ENCODE measurements at places on chromosomes 6 and 20.

- no peak for DNase-seq
Observed at GRCh38 chr6:20919677-20920385, 385.6 kb downstream of the CDKAL1 start.

DNA sequence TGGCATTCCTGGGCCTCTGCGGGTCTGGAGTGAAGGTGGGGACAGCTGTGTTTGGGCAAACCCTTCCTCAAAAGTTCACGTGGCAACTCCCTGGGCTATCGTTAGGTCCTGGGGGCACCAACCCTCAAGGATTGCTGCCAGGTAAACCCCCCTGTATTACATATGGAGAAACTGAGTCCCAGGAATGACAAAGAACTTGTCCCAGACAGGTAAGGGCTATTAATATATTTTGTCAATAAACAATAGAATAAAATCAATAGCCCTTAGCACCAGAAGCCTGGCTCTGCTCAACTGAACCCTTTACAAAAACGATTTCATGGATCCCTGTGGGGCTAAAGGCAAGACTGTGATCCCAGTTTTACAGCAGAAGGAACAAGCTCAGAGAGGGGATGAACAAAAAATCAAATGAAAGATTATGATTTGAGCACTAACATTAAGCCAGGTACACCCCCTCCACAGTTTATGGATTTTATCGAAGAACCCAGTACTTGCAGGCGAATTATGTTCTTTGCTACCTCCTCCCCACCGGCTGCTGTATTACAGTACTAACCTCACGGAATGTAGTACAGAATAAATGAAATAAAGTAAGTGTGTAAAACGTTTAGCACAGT, 2.7 kb downstream of the ID1 start:
- DNase-seq = peak; percentile 79

- no peak for DNase-seq
Observed at GRCh38 chr6:98601716-98602115, 232.7 kb upstream of the POU3F2 start.

- DNase-seq = peak; percentile 84
Observed at GRCh38 chr20:51385646-51386530, 156.6 kb downstream of the NFATC2 start.

DNA sequence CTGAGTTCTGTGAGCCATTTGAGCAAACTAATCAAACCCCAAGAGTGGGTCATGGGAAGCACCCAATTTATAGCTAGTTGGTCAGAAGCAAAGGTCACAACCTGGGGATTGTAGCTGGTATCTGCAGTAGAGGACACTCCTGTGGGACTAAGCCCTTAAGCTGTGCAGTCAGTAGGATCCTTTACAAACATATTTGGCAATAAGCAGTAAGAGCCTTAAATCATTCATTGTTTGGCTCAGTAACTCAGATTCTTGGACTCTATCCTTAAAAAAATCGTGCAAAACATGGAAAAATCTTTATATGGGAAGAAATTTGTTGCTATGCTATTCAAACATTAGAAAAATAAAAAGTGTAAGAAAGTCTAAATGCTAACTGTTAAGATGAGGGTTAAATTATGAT, 29.9 kb downstream of the FRK start:
- DNase-seq = no peak

DNA sequence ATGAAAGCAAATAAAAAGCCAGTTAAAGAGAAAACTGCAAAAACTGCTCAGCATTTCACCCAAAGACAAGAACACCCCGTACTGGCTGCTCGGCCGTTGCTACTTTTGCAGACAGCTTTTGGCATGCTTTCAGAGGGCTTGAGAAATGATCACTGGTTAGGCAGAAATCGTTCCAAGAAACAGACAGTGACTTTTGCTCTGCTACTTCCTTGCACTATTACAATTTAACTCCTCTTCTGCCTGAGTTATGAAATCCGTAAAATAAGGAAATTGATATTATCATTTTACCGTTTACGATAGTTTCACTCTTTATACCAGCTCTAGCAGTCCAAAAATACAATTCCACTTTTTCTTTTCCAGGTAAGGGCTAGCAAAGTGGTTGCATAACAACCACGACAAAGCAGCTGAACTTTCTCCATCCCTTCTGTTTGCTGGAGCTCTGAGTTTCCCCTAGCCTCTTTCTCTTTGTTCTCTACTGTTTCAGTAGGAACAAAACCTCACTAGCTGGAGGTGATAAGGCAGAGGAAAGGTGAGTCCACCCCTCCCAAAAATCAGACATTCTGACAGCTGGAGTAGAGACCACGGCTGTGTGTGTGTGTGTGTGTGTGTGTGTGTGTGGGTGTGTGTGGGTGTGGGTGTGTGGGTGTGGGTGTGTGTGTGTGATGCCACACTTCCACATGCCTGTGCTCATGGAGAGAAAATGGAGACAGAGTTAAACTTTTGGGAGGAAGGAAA, 191.8 kb upstream of the RREB1 start:
- DNase-seq = no peak

DNA sequence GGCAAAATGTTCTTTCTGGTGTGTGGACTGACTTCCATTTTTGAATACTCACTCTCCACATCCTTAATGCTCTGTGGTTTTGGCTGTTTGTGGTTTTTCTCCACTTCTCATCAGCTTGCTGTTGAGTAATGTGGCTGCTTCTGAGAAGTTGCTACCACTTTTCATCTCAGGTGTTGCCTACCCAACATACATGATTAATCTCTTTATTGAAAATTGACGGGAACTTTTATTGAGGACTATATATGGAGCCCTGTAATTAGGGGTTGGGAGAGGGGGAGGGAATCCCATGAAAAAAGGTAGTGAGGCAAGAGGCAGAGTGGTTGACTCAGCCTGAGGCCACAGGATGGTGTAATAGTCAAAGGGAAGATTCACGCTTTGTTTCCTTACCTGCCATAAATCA, 17.6 kb downstream of the IL22RA2 start:
- no peak for DNase-seq

DNA sequence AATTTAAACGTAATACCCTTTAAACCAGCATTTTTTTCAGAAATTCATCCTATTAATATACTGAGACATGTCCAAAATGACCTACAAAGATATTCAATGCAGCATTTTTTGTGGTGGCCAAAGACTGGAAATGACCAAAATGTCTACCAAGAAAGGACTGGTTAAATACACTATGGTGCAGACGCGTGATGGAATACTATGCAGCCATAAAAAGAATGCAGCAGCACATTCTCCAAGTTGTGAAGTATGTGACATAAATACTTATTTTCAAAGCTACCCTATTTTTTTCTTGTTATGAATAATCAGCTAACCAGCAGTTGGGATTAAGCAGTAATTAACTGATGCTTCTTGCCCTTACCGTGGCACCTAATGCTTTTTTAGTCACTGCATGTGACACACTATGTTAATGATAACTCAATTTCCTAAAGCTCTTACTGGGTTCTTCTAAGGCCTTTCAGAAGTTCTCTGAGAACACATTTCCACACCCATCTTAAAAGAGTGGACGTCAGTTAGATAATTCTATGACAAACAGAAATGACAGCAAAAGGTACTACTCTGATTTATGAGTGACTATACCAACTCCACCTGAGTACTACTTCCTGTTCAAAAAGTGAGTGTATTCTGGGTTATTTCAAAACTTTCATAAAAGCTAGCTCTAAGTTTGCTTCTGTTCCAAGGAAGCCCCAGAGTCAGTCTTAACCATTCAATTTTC, 24.9 kb downstream of the TTI1 start:
- DNase-seq = no peak

- no peak for DNase-seq
Observed at GRCh38 chr6:25157842-25158241, 121.3 kb upstream of the CARMIL1 start.

- DNase-seq = peak; percentile 6
Observed at GRCh38 chr6:34731393-34732060, 25.8 kb upstream of the SNRPC start.

GRCh38 chr6:25829375-25829774, 2.5 kb downstream of the SLC17A1 start:
- DNase-seq = no peak

DNA sequence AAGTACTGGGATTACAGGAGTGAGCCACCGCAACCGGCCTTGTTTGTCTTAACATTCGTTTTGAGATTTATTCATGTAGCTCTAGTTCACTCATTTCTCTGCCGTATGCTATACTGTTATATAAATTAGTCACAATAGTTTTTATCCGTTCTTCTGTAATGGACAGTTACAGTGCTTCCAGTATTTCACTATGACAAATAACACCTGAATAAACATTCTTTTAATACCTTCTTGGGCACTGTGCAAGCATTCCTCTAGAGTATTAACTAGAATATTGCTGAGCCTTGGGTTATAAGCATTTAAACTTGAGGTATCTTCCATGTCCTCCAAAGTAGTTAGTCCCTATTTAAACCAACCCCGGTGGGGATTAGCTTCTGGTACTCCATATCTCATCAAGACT, 45.6 kb downstream of the STK38 start:
- DNase-seq = peak; percentile 53

DNA sequence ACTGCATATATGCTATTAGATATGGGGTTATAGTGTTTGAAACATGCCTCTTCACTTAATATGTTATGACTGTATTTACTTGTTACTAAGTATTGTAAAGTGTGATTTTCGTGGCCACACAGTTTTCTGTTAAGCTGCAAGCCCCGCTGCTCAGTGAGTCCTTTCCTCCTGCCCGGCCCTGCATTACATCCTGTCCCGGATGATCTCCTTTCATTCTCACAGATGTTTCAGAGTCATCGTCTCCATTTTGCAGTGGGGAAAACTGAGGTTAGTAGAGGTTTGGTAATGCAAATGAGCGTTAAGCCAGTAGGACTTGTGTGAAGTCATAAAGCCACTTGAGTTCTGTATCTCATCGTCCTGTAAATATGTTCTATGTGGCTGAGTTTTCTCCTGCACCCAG, 155.5 kb downstream of the CFAP61 start:
- DNase-seq = no peak

DNA sequence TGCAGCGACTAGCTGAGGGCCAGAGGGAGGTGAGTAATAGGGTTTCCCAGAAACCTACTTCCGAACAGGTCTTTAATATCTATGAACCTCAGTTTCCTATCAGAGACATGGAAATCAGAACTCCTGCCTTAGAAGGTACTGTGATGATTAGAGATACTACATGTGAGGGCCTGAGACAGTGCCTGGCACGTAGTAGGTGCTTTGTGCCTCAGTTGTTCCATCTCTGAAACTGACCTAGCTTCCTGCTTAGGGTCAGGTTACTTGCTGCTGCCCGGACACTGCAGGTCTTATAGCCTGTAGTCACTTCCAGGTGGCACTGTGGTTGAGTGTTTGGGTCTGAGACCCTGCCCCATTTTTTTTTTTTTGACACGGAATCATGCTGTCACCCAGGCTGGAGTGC, 20.9 kb downstream of the RAB44 start:
- peak; percentile 10 for DNase-seq

DNA sequence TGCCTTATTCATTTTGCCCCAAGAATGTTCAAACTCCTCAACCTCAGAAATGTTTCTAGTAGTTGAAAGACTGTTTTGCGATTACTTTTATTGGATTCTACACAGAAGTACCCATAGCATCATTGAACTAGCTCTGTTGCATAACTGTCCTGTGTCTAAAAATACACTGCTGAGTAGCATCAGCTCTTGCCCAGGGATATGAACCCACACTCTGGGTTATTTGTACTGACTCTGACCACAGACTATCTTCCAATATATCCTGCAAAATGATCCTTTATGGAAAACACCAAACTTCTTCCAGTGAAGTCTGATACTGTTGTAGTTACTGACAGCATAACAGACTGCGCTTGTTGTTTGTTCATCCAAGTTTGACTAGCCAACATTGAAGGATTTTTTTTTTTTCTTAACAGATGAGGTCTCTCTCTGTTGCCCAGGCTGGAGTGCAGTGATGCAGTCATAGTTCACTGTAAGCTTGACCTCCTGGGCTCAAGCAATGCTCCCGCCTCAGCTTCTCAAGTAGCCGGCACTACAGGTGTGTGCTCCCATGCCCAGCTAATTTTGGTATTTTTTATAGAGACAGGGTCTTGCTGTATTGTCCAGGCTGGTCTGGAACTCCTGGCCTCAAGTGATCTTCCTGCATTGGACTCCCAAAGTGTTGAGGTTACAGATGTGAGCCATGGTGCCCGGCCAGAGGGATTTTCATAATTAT, 49.9 kb downstream of the TULP4 start:
- DNase-seq = peak; percentile 79

- DNase-seq = peak; percentile 62
Observed at GRCh38 chr6:45677381-45678284, 299.9 kb upstream of the SUPT3H start.

DNA sequence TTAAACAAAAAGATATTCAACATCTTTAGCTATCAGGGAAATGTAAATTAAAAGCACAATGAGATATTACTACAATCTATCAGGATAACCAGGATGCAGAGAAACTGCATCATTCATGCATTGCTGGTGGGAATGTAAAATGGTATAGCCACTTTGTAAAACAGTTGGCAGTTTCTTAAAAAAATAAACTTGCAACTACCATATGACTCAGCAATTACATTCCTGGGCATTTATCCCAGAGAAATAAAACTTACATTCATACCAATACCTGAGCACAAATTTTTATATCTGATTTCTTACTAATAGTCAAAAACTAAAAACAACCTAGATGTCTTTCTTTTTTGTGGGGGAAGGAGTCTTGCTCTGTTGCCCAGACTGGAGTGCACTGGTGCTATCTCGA, 190.3 kb upstream of the TAB2 start:
- DNase-seq = no peak

DNA sequence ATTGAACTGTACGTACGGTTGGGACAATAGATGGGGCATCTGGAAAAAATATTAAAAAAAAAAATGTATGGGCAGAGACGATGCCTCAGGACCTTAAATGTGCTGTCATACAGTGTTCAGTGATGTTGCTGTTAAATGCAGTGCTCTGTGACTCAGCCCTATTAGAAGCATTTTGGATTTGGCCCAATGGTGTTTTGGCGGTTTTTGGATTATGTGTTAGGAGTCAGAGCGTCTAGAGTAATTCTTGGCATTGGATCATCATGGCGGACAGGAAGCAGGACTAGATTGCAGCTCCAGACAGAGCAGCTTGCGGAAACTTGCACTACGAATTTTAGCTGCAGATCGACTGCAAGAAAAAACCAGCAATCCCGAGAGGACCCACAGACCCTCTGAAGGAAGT, 280.0 kb downstream of the SOX4 start:
- peak; percentile 52 for DNase-seq

- peak; percentile 92 for DNase-seq
Observed at GRCh38 chr20:19976595-19977372, 40.4 kb upstream of the NAA20 start.

DNA sequence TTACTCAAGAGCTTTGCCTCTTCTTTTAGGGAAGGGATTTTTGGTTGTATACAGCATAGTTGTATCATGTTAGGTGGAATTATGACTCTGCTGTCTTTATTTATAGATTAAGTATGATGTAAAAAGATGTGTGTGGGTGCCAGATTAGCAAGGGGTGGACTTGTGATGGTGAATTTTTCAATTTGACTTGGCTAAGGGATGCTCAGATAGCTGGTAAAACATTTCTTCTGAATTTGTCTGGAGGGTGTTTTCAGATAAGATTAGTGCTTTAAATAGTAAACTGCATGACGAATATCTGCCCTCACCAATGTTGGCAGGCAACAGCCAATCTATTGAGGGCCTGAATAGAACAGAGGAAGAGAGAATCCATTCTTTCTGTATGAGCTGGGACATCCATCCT, 173.3 kb upstream of the TNFAIP3 start:
- DNase-seq = no peak

GRCh38 chr6:136335736-136336363, 46.2 kb upstream of the BCLAF1 start:
- DNase-seq = no peak

Data from osteoblast (primary cell).